ENCODE measurements at places on chromosomes 7 and 10.

DNA sequence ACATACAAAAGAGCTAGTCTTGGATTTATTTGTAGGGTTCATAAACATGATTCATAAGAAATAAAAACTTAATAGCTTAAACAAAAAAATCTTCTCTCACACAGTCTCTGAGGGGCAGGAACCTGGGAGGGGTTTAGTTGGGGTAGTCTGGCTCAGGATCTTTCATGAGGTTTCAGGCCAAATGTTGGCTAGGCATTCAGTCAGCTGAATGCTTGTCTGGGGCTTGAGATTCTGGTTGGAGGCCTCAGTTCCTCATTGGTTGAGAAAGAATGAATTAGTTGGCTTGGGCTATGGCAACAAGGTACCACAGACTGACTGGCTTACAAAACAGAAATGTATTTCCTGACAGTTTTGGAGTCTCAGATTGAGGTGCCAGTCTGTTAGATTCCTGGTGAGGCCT, 74.3 kb downstream of the ANKRD7 start:
- DNase-seq: no peak

DNA sequence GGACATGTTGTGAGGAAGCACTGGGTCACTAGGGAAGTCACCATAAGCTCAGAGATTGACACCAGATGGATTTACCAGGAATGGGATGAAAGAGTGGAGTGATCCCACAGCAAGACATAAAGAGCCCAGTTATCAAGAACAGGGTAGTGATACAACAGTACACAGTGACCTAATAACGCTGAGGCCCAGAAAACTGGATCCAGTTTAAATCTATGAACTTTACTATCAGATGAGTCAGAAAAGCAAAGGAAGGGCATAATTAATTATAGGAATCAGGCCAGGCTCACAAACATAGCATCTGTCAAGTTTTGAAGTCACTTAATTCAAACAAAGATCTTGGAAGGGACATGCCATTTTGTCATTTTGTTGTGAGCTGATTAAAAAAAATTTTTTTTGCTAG, 73.5 kb downstream of the LRRN3 start:
- no peak for DNase-seq

DNA sequence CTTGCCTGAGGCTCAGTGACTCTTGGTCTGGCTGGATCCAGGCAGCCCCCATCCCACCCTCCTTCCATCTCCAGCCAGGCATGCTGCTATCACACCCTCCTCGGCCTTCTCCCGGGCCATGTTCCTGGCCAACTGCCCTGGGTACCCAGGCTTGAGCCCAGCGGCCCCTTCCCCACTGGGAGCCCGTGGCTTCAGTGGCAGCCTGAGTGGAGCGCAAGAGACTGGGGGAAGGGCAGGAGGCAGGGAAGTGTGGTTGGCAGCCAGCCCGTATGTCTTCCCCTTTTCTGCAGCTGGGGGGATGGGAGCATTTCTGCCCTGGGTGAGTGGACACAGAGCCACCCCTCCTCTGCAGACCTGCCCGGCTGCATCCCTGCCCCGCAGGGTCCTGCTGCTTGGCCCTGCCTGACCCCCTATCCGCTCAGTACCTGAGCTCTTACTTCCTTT, 148.5 kb downstream of the ARHGAP22 start:
- DNase-seq: no peak

- no peak for DNase-seq
These were observed 80.7 kb upstream of the DUSP5 start for GRCh38 chr10:110416776-110417711.

- no peak for DNase-seq
These were observed 391.1 kb upstream of the NPVF start for GRCh38 chr7:25619381-25619780.

DNA sequence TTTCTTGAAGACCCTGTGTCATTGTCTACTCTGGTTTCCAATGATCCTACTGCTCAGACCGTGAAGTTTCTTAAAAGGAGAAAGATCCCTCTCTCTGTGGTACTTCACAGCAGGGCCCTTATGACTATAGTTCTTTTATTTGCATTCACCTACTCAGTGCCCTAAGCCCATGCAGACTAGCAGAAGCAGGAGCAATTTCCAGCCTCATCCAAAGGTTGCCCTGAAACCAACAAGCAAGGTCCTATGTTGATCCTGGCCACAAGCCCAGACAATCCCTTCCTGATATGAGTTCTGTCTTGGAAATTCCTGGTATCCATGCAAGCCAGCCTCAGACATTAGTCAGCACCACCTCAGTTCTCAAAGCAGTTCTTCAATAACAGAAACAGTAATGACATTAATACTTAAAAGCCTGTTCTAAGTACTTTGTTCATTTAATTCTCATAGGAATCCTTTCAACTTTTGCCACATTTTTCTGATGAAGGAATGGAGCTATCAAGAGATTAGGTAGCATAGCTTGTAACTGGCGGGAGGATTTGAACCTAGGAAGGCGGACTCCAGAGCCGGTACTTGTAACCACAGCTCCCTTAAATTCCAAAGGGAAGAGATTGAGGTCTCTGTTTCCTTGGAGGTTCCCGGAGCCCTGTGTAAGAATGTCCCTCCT, 58.1 kb upstream of the ST8SIA6 start:
- no peak for DNase-seq

- no peak for DNase-seq
These were observed 17.8 kb downstream of the SCD start for GRCh38 chr10:100364735-100365391.

GRCh38 chr10:129863201-129863663, 100.8 kb downstream of the EBF3 start:
- no peak for DNase-seq
